Hindlimb muscle (tissue), 1 donor: ENCODE measurements at places on chromosomes 7 and 10. TPM values are rescaled to one million over a fixed set of nuclear protein-coding genes. Genes with fewer than 3 reads are reported as not detected.

- peak; percentile 62 for DNase-seq
Measured at GRCh38 chr10:114822444-114823076, 980 bp downstream of the FHIP2A start.

GRCh38 chr7:45089341-45089891 lies 647 bp upstream of the NACAD start:
- DNase-seq = peak; percentile 23

DNA sequence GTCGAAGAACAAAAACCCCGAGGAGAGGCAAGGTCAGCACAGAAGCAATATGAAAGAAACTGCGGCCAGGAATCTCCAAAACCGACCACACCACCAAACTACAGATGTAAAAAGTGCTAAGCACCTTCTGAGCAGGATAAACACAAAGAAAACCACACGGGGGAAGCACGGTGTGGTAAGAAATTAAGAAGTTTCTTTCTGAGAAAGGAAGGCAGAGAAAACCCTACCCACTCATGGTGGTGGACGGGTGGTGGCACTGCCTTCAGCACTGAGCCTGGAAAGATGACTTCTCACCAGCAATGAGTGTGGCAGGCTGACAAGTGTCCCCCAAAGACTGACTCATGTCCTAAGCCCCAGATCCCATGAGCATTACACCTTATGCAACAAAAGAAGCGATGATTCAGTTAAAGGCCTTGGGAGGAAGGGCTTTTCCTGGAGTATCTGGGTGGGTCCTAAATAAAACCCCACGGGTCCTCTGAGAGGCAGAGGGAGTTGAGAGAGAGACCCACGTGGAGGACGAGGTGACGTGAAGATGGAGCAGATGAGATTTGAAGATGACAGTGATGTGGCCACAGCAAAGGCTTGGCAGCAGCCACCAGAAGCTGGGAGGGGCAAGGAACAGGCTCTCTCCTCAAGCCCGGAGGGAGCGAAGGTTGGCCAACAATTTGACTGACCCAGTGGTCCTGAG lies 124.9 kb downstream of the DLG5 start:
- no peak for DNase-seq

- no peak for DNase-seq
Measured at GRCh38 chr7:94972296-94972695, 64.9 kb downstream of the PPP1R9A start.

DNA sequence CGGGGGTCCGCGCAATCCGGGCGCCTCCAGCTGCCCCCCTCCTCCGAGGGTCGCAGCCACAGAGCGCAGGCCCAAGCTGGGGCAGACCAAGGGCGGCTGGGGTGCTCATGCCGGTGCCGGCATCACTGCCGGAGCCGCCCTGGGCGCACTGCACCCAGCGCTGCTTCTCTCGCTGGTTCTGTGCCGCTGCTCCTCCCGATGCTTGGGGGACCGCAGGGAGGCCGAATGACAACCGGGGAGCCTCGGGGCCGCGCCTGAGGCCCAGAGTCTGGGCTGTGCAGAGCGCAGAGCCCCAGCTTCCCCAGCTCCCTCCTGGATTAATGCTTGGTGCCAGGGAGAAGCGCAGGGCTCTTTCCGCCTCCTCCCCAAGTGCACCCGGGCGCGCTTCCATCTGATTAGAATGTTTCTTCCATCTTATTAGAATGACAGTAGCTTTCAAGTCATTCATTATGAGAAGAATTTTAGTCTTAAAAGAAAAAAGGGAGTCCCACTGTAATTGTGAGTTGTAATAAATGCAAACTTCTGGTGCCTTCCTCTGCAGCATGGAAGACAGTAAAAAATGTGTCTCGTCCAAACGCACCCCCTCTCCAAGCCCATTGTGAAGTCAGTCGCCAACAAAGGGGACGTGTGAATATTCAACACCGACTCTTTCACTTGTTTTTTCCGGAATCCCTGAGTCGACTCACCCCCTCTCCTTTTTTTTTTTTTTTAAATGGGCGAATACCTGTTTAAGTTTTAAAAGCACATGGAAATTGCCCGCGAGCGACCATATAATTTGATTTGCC lies 19.5 kb upstream of the PTF1A start:
- DNase-seq = no peak

GRCh38 chr7:100221231-100221718 lies 1.5 kb downstream of the PVRIG start:
- DNase-seq = no peak

GRCh38 chr10:42583828-42584227 lies 54.5 kb downstream of the ZNF33B start:
- no peak for DNase-seq

DNA sequence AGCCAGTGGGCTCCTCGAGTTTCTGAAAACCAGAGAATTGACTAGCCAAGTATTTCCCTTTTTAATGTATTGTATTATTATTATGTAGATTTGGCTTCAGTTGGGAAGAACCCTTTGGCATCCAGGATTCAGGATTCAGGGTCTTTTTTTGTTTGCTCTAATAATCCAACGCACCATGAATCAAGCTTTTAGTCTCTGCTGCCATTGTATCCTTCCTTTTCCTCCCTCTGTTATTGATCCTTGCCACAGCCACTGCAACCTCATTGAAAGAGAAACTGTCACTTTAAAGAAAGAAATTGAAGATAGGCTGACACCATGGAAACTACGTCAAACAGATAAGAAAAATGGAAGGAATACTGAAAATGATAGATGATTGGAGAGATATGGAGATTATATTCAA lies 150.0 kb downstream of the CHRM2 start:
- no peak for DNase-seq

DNA sequence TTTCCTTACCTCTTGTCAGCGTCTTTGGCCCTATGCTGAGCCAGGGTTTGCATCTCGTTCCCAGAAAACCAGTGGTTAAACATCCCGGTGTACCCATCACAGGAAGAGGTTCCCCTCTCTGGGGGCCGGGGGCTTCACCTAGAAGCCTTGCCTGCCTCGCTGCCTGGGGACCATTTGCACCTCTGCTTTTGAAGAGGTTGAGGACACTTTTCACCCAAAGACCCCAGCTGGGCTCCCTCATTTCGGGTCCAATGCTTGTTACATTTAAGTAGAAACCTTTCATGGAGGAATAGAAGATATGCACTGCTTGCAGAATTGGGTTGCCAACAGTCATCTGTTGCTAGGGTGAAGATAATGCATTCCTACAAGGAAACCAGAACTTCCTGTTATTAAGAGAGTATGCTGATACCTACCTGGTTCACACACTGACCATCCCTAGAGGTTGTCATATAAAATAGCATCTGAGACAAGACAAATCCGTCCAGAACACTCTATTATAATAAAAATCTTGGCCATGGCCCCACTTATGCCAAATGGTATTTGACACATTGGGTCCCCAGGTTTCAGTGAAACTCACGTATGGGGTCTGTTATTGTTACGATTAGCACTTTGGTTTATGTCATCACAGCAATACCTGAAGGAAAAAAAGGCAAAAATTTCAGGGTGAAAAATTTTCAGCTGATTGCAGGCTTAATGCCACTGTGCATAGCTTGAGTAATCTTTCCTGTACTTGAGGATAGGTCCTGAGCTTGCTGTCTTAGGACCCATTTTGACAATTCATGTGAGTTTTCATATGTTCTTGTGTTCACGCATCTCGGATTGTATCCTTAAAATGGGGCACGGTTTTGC lies 917 bp downstream of the ZNF365 start:
- no peak for DNase-seq

GRCh38 chr7:11120068-11120664 lies 146.5 kb downstream of the PHF14 start:
- no peak for DNase-seq

DNA sequence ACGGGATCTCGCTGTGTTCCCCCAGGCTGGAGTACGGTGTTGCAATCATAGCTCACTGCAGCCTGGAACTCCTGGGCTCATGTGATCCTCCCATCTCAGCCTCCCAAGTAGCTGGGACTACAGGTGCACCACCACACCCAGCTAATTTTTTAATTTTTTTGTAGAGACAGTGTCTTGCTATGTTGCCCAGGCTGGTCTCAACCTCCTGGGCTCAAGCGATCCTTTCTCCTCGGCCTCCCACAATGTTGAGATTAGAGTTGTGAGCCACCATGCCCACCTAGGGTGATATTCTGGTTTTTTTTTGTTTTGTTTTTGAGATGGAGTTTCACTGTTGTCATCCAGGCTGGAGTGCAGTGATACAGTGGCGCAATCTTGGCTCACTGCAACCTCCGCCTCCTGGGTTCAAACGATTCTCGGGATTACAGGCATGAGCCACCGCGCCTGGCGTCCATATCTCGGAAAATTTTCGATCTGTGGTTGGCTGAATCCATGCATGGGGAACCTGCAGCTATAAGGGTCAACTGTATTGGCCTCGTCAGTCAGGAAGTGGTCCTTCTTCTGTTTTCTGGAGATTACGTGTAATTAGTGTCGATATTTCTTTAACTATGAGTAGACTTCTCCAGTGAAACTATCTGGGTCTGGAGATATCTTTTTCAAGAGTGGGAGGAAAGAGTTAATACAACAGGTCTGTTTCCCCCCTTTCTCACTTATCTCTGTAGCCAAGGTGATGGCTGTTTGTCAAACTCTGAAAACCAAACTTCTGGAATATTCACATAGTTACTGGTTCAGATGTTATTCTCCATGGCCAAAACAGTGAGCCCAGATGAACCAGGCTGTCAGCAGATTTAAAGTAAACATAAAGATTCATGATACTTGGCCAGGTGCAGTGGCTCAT lies 21.0 kb upstream of the FIS1 start:
- DNase-seq = no peak

DNA sequence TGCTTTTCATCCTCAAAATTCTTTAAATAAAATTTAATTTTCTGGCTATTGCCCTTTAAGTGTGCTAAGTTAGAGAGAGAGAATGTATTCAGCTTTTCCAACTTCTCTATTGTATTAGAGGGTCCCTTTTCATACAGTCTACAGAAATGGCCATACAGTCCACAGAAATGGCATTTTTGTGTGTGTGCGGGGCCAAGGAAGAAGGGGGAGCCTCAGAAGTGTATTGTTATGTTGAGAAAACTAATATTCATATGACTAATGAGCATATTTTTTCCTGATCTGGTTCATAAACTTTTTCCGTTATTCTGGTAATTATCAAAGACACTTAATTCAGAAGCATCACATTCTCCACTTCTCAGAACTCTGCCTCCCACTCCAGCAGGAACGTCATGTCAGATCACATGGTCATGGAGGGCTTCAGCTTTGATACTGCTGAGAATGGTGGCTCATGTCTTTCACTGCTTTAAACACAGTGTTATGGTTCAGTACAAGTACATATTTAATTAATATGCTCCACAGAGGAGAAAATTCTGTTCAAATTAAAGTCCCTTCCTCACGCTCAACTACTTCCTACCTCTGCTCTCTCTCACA lies 37.1 kb downstream of the ELMO1 start:
- no peak for DNase-seq

GRCh38 chr7:87627634-87627994 lies 584 bp upstream of the RUNDC3B start:
- no peak for DNase-seq

DNA sequence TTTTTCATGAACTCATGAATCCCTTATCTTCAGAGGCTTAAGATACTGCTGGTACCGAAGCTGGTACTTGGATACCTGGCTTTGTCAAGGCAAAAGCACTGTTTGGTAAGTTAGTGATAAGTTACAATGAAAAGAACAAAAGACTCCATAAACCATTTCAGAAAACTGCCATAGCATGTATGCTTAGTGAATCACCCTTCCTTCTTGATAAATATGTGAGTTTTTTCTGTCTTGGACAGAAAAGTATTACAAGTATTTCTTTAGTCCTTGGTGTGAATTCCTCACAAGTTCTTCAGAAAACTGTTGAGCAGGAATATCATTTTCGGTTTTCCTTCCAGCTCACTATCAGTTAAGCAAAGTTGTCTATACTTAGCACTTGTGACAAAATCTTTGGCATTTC lies 25.6 kb downstream of the PUS7 start:
- DNase-seq = no peak

GRCh38 chr10:62655337-62655994 lies 149.1 kb upstream of the ADO start:
- DNase-seq = no peak

GRCh38 chr7:157281221-157281998 lies 55.4 kb upstream of the DNAJB6 start:
- DNase-seq = no peak

- DNase-seq = peak; percentile 7
Measured at GRCh38 chr7:154953006-154953684, 49.8 kb downstream of the PAXIP1 start.

GRCh38 chr10:33095867-33096815 lies 138.1 kb upstream of the ITGB1 start:
- no peak for DNase-seq

DNA sequence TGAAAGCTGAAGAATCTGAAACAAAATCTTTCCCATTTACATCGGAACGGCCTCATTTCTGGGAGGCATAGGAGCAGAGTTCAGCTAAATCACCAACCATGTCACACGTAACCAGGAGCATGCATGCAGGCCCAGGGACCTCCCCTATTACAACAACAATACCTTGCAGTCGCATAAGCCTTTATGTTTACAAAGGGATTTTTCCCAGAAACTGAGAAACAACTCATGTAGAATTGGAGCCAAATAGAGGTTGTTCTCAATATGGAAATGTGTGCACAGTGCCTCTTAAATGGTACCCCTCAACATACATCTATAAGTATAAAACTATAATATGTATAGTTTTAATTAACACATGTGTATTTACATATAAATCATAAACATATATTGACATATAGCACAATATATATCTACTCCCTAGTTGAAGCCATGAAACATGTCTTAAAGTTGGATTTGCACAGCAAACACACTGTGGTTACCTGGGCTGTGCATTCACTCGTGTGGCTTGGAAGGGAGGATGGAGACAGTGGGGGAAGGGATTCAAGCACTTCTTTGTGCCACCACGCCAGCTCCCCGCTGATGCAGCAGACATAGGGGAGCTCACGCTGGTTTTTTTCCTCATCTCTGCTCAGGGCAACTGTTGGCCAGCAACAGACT lies 35.0 kb upstream of the DGKI start:
- DNase-seq = no peak

DNA sequence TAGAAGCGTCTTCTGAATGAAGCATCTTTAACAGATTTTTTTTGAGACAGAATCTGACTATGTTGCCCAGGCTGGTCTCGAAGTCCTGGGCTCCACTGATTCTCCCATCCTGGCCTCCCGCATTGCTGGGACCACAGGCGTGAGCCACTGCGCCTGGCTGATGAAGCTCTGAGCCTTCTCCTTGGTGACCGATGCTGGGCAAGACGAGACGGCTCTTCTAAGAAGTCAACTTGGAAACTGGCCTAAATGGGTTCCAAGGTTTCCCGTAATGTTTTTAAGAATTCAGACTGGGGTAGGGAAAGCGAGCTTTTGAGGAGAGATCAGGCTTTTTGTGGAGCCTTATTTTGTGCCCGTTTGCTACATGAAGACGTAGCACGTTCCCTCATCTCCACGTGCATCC lies 224.5 kb downstream of the ZMYND11 start:
- no peak for DNase-seq

Gene SPDYE1
- polyA plus RNA-seq = 2.3 TPM

Gene MSS51
- 47.4 TPM for polyA plus RNA-seq

Gene CAV1
- polyA plus RNA-seq = 196 TPM

Gene PDE1C
- 2.1 TPM for polyA plus RNA-seq

Gene ENO4
- 0.19 TPM for polyA plus RNA-seq

Gene CHRM2
- polyA plus RNA-seq = 0.12 TPM

Gene PRF1
- polyA plus RNA-seq = 0.74 TPM
